Stimulated activated memory B cell treated with anti-CD40 and anti-IgM and Interleukin-4, amounts not matched to agents 10 μg/mL and 1 μg/mL and 100 μg/mL, for 72 hours (primary cell): ENCODE measurements at places on chromosomes 7 and 10.

DNA sequence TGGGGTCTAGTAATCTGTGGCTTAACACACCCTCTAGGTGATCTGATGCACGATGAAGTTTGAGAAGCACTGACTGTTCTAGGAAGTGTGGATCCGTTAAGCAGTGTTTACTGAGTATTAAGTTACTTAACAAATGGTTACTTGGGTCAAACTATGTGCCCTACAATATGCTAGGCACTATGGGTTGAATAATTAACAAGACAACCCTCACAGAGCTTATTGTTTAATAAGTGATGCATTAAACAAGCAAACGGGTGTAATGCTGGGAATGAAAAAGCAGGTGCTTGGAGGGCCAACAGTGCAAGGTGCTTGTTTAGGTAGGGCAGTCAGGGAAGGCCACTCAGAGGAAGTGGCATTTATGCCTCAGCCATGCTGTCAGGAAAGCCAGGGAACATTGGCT, 378.0 kb upstream of the PODXL start:
- no peak for ATAC-seq

DNA sequence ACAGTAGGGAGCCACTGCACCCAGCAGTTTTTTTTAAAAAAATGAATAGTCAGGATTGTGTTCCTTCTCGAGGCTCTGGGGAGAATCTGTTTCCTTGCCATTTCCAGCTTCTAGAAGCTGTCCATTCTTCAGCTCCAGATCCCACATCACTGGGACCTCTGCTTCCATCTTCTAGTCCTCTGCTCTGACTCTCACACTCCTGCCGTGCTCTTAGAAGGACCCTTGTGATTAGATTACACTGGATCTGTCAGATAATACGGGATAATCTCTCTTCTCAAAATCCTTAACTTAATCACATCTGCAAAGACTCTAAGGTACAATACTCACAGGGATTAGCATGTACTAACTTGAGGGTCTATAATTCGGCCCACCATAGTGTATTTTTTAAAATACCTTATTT, 158.9 kb upstream of the SP4 start:
- ATAC-seq, result no peak

- ATAC-seq, result no peak
Observed at GRCh38 chr7:35797311-35797710, 3.5 kb upstream of the SEPTIN7 start.

GRCh38 chr7:139618482-139619366, 95.2 kb downstream of the CLEC2L start:
- ATAC-seq, result no peak

GRCh38 chr7:128738570-128739047, 550 bp upstream of the CALU start:
- ATAC-seq, result peak; percentile 28

GRCh38 chr10:26799342-26799741, 61.4 kb downstream of the ABI1 start:
- peak; percentile 59 for ATAC-seq

DNA sequence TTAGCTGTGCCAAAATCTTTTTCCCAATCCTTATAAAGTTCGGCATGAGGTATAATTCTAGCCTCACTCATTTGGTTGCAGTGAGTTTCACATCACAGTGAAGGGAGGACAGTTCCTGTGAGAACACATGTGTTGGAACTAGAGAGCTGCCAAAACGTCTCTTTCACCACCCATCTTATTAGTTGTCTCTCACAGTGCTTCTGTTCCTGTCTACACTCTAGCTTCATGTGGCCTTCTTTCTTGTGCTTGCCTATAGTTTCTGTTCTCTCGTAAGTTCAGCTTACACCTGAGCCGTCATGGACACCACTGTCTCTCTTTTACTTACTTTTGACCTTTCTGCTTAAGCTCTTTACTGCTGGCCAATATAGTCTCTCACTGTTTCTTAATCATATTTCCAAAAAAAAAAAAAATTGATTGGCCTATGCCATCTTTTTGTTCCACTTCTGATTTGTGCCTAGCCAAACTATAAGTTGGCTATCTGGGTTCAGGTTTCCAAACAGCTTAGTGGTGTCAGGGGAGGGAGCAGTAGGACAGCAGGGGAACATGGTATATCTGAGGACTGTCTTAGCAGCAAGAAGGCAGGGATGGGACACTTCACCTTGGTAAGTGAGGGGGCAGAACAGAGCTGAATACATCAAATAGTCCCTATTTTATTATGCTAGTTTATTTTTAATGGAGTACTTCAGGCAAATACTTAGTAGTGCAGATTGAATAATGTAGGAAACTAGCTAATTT, 38.0 kb downstream of the ZNRF2 start:
- peak; percentile 88 for ATAC-seq

DNA sequence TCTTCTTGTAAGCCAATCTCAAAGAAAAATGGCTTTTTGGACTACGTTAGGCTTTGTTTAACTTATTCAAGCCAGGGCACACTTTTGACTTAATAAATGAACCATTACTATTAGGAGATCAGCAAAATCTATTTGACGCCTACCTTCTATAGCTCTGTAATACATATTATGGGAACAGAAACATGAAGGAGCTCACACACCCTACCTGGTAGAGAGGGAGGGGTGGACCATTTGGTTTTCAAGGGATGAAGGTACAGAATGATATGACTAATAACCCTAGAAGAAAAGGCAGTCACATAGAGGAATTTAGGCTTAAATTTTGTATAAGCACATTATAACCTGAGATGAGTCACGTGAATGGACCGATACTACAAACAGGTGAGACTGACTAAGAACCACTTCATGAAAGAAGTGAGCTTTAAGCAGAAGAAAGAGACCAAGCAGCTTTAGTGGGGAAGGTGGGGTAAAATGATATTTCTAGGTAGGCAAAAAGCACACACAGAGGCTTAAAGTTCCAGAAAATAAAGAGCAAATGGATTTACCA, 106.8 kb upstream of the CTTNBP2 start:
- ATAC-seq, result no peak

- ATAC-seq, result no peak
Observed at GRCh38 chr10:34335960-34336690, 479.0 kb downstream of the PARD3 start.

- ATAC-seq, result no peak
Observed at GRCh38 chr7:34838329-34838728, 180.3 kb downstream of the NPSR1 start.

DNA sequence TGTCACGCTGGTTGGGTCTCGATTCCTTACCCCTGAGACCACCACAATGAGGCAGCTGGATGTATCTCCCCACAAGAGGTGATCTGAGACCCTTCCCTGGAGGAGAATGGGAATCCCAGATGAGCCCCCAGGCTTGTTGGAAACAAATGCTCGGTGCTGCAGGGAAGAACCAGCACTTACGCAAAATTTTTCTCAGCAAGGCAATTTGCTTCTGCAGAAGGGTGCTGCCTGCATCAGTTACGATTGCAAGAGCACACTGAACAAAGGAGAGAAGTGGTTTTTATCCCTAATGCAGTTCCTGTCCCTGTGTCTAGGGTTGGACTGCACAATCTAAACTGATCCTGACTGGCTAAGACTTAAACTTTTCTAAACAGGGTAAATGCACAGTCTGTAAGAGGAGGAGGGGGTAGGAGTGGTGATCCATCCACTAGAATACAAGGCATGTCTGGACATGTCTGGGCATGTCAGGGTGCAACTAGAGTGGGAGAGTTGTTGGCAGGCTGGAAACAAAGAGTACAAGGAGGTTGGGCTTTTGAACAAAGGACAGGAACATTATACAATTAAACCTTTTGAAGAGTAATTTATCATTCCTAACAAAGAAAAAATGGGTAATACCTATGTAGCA, 114.9 kb upstream of the FAM3C start:
- no peak for ATAC-seq

GRCh38 chr7:13540429-13540828, 449.0 kb downstream of the ETV1 start:
- no peak for ATAC-seq

- no peak for ATAC-seq
Observed at GRCh38 chr7:37320140-37320847, 128.4 kb downstream of the ELMO1 start.

- no peak for ATAC-seq
Observed at GRCh38 chr10:121783782-121784372, 144.0 kb downstream of the ATE1 start.

DNA sequence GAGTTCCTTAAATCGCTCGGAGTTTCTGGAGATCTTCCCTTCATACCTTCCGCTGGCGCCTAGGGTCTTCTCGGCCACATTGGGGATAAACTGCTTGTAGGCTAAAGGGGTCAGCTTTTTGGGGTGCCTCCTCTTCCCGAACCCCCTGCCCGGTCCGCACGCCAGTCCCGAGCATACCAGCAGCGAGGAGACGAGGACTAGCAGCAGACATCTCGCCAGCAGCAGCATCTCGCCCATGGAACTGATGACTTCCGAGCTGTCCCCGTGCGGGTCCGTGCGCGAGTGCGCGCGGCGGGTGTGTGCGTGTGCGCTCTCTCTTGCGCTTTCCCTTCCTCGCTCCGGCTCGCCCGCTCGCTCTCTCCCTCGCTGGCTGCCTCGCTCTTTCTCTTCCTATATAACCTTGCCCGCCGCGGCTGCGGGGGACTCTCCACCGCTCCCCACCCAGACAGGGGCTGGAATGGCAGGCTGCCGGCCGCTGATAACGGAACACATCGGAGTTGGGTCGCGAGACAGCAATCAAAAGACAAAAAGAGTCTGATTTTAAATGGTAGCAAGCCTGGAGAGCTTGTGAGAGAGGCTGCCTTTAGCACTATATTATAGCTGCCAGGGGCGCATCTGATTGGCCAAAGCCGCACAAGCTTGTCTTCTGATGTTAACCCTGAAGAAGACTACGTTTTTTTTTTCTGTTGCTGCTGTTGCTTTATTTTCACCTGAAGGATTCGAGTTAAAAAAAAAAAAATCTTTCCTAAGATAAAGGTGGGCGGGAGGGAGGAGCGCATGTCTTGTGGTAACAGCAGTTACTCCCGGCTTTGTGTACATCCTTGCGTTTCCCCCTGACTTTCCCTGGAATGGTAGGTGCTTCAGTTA, at the start of gene SHH:
TSS of gene SHH (minus strand) at position 569 of the 867 bp plus-strand sequence. CDS start at position 228, 341 bp downstream.
- ATAC-seq, result no peak

- ATAC-seq, result no peak
Observed at GRCh38 chr10:63744060-63744941, 223.1 kb downstream of the REEP3 start.

GRCh38 chr10:132588301-132589013, 50.9 kb downstream of the INPP5A start:
- ATAC-seq, result peak; percentile 86

- no peak for ATAC-seq
Observed at GRCh38 chr10:5413012-5413938, 918 bp downstream of the NET1 start.

DNA sequence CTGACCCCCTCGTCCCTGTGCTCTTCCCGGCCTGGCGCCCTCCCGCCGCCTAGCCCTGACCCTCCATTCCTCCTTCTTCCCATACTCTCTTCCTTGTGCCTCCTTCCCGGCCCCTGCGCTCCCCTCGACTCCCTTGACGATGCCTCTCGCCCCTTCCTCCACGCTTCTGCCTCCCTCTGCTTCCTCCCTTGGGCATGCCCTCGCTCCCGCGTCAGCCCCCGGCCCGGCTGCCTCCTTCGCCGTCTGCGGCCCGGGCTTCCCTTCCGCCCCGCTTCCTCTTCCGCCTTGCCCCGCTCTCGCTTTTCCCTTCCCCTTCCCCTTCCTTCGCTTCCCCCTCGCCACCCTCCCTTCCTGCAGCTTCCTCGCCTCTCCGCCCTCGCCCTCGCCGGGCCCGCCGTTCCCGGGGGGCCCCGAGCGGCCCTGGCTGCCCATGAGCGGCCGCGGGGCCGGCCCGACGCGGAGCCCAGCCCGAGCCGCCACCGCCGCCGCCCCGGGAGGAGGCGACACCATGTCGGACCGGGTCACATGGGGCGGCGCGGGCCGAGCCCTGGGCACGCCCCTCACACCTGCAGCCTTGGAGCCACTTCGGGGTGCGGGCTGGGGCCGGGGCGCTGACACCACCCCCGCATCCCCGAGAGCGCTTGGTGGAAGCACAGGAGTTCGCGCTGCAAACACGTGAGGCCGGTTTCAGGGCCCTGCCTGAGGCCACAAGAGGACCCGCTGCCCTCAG, at the start of gene FBXW4:
TSS of gene FBXW4 (minus strand) at position 497 of the 730 bp plus-strand sequence. CDS start at position 432, 65 bp downstream.
- ATAC-seq, result peak; percentile 89

DNA sequence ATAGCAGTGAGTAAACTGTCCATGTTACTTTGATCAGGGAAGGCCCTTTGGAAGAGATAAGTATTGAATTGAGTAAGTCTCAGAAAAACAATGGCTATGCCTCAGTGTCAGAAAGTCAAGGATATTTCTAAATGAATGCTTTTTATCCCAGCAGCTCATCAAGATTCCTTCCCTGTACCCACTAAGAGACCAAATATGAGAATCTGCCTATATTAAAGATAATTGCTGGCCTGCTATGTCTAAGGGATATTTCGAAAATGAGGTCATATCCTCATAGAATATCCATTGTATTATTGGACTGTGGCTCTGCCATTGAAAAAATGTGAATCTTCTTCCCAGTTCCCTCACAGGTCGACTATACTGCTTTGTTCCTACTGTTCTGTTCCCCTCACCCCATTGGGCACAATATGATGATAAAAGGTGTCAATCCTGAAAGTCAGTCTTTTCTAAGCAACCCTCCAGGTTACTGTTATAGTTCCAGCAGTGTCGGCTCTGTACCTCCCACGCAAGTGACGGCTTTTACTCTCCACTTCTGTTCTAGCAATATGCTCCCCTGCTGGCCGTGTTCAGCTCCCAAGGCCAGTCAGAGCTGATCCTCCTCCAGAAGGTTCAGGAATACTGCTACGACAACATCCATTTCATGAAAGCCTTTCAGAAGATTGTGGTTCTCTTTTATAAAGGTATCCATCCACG, 51.7 kb downstream of the BZW2 start:
- ATAC-seq, result no peak

GRCh38 chr10:14365266-14365665, 34.5 kb upstream of the FRMD4A start:
- ATAC-seq, result no peak

- no peak for ATAC-seq
Observed at GRCh38 chr10:88154596-88155250, 291.3 kb downstream of the PTEN start.

GRCh38 chr10:104910712-104911111, 269.6 kb downstream of the SORCS3 start:
- no peak for ATAC-seq

DNA sequence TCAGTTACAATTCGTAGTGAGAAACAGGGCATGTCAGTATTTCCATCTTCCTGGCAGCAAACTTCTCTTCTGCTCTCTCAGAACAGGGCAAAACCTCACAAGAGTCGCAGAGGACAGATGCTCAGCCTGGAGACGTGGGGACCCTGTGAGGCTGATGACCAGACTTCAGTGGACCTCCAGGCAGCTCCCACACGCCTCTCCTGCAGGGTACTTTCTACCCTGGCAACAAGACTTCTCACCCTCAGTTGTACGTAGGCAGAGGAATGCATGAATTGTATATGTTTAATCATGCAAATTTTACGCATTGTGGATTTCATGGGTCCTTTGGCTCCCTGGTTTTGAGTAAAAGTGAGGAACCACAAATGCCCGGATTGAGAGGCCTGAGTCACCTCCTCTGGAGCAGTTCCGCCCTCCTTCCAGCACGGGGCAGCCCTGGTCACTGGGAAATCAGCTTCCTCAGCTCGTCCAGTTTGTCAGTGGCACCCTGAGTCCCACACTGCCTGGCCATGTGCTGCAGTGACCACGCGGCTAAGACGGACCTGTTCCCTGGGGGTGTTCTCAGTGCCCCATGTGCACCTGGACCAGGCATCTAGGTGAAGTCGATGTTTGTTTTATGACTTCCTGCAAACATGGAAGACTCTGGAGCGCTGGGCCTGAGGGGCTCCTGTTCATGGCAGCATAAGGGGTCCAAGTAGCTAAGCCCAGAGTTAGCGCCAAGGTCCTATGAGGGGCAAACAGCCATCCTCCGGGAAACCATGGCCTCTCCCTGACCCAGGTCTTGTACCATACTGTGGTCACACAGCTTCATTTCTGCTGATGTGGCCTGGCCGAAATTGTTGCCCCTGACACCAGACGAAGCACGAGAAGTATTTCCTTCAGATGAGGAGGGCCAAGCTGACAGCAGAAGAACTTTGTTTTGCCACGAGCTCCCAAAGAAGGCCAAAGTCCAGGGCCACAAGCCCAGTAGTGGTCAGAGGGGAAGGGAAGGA, 165.1 kb downstream of the TNS3 start:
- ATAC-seq, result no peak
